Activated effector memory CD4-positive, alpha-beta T cell treated with anti-CD3 and anti-CD28 coated beads, Interleukin-2, amount 50 U/mL, for 16 hours (primary cell): ENCODE measurements at places on chromosomes 16 and 17.
A peak's percentile ranks its signal among the peaks of the same experiment; 100 is the strongest.

GRCh38 chr16:73172241-73172972, 124.5 kb upstream of the ZFHX3 start:
- no peak for DNase-seq

DNA sequence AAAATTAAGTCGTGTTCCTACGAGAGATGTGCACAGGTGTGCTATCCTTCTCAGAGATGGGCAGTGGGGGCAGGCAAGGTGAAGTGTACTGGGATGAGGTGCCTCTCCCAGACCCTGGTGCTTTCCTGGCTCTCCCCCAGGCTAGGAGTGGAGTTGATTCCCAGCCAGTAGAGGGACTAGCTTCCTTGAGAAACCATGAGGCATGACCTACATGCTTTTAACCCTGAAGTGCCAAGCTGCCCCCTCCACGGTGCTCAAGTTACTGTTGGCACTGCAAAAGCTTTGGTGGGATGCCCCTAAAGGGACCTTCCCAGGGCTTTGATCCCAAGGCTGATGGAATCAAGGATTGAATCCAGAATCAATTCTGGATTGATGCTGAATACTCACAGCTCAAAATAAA, 47.0 kb upstream of the SREBF1 start:
- no peak for DNase-seq

- DNase-seq: no peak
These were observed 1387.9 kb downstream of the CDH8 start for GRCh38 chr16:60648290-60648689.

DNA sequence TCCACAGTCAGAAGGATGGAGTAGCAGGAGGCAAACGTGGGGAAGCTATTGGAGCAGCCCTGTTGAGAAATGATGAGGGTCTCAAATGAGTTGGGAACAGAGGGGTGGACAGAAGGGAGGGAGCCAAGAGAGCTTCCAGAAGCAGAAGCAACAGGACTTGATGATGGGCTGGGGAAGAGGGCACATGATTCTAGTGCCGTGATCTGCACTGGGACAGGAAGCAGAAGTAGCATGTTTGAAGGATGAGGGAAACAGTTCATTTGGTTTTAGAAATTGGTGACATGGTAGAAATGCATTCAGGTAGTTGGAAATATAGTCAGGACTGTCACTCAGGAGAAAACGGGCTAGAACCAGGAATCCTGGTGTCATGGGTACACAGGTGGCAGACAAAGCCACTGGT, 19.4 kb downstream of the EMP2 start:
- DNase-seq: no peak

GRCh38 chr17:72754513-72754912, 338.0 kb downstream of the SLC39A11 start:
- no peak for DNase-seq

GRCh38 chr17:193841-194806, 12.7 kb upstream of the DOC2B start:
- DNase-seq: no peak

DNA sequence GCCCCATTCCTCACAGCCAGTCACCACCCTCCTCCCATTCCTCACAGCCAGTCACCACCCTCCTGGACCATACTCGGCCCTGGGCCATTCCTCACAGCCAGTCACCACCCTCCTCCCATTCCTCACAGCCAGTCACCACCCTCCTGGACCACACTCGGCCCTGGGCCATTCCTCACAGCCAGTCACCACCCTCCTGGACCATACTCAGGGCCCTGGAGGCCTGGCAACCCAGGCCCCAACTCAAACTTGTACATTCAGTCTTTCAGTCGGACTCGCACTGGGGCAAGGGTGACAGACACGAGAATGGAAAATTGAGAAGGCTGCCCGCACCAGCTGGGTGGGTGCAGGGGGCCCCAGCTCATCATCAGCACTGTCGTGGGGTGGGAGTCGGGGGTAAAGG, 30.4 kb upstream of the FOXK2 start:
- no peak for DNase-seq

DNA sequence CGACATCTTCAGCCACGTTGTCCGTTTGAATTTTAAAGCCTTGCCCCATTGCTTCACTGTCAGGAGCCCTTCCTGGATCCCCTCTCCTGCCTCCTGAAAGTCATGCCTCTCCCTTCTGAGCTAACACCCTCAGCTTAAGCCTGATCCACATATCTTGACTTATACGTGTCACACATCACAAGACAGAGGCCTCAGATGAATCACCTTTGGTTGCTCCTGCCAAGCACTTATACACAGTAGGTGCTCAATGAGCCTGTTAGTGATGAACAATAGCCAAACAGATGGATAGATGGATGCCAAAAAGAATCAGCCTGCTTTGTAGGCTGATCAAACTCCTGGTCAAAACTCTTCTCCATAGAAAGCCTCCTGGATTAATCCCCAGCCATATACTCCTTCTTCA, 31.8 kb downstream of the PITPNM3 start:
- DNase-seq: no peak

DNA sequence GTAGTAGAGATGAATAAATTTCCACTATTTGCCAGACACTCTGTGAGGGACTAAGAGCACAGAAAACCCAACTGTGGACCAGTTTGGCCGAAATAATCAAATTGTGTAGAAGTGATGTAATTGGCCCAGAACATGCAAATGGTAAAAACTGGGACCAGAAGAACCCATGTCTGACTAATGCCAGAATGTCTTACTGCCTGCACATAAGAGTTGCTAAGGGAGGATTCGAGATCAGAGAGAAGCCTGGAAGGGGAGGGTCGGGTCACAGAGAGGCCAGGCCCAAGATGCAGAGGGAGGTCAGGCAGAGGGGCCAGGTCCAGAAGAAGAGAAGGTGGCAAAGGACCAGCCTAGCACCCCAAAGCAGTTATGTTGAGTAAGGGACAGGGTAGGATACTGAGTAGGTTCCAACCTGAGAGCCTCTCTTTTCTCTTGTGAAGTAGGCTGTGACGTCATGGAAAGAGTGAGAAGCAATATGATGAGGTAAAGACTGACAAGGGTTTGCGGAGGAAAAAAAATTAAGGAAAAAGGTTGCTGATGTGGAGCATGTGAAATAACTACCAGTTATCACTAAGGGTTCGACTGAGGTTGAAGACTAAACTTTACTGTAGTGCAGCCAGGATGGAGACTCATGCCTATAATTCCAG, 53.2 kb downstream of the SKAP1 start:
- no peak for DNase-seq

- no peak for DNase-seq
These were observed 5.0 kb upstream of the NFE2L1 start for GRCh38 chr17:48043176-48043575.

DNA sequence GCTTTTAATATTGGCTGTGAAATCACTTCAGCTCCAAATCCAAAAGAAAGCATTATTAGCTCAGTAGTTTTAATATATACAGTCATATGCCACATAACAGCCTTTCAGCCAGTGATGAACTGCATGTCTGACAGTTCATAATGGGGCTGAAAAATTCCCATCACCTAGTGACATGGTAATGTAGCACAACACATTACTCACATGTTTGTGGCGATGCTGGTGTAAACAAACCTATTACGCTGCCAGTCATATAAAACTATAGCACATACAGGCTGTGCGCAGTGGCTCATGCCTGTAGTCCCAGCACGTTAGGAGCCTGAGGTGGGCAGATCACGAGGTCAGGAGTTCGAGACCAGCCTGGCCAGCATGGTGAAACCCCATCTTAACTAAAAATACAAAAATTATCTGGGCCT, 92.2 kb downstream of the TUBD1 start:
- DNase-seq: no peak

DNA sequence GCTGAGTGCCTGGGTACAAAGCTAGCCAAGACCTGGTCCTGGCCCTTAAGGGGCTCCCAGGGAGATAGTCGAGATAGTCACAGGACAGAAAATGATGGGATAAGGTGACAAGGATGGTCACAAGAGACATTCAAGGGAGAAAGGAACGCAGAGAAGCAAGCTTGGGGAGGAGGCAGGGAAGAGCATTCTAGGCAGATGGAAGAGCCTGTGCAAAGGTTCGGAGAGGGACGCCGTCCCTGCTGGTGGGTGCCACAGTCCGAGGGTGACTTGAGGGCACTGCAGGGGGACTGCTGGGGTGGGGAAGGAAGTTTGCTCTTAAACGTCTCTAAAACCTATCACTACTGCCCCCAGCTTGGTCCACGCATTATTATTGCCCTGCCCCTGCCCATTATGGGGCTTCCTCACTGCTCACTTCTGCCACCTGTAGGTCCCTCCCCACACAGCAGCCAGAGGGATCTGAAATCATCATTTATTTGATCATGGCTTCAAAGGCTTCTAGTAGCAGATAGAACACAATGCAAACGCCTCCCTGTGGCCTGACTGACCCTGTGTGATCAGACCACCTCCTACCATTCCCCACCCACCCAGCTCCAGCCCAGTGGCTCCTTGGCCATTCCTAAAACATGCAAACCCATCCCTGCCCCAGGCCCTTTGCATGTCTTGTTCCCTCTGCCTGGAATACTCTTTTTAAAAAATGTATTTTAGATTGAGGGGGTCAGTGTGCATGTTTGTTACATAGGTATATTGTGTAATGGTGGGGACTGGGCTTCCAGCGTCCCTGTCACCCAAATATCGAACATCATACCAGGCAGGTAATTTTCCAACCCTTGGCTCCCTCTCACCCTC, 60.3 kb downstream of the RMI2 start:
- peak; percentile 80 for DNase-seq

DNA sequence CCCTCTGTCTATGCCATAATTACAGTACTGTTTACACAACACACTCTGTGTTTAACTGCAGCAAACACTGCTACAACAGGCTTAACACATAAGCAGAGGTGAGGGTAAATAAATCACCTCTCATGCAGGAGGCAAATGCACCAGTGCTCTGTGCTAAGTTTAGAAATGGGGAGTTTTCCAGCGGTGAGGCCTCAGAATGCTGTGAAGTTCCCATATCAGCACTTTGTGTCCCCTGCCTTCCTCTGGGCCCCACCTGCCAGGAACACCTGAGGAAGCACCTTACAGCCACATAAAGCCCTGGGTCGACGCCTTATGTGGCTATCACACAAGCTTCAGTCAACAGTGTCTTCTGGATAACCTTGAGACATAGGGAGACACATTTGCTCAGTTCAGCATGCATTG, 304.5 kb downstream of the HAPSTR1 start:
- no peak for DNase-seq

GRCh38 chr16:62853887-62854286, 817.6 kb upstream of the CDH8 start:
- DNase-seq: no peak

- no peak for DNase-seq
These were observed 14.1 kb upstream of the SLC16A5 start for GRCh38 chr17:75073618-75074047.

GRCh38 chr17:68670967-68671693, 70.0 kb upstream of the FAM20A start:
- DNase-seq: no peak

GRCh38 chr17:43791589-43791988, 11.4 kb downstream of the CFAP97D1 start:
- DNase-seq: no peak

- no peak for DNase-seq
These were observed 312.1 kb downstream of the SOX9 start for GRCh38 chr17:72432881-72433280.

DNA sequence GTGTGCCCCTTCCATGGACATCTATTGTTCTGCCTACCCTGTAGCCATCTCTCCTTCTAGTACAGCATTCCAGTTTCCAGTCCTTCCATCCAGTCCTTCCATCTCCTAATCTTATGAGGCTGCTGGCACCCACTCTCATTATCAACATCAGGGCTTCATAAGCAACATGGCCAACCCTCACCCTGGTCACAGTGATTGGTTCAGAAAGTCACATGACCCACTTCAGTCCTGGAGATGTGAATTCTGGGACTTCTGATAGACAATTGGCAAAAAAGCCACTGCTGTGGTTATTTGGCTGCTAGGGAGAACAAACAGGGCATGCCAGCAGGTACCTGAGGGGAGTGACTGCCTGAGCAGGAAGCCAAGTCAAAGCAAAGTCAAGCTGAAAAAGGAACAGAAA, 164.7 kb upstream of the C16orf82 start:
- DNase-seq: no peak

DNA sequence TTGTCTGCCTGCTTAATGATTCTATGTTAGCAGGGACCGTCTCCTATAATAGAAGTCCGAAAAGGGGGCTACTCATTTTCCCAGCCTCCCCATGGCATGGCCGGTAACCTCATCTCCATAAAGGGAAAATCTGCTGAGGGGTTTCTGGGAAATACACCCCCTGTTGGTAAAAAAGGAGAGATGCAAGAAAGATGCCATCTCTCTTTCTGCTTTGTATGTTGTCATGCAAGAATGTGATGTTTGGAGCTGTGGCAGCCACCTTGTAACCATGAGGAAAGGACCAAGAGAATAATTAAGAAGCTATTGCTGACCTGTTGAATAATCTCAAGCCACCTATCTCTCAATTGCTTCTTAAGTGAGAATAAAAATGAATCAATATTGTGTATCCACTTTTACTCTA, 94.8 kb upstream of the XYLT1 start:
- no peak for DNase-seq

DNA sequence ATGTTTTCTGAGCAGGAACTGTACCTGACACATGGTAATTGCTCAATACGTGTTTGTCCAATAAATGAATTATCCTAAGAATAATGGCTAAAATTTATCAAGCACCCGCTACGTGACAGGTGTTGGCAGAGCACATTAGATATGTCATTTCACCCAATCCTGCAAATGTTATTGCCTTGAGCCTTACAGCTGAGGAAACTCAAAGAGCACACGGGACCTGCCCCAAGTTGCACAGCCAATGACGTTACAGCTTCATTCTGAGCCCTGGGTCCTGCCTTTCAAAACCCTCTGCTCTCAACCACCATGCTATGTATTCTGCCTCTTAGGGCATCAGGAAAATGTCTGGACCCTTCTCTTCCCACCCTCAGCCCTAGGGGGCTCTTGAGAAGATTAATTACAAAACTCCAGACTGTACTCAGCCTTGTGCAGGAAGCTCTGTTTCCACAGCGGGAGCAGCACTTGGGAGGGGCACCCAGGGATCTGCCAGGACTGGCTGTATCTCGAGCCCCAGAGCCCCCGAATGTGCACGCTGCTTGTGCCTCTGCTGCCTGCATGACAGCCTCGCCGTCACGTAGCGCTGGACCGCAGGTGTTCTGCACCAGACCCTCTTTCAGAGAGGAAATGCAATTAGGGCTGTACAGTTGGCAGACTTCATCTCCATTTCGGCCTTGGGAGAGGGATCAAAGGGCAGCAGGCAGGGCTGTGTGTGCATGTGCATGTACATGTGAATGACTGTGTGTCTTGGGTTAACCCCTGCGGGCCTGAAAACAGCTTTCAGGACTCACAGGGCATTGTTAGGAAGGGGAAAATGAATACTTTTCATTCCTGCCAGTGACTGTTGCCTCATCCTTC, 71.6 kb downstream of the GPR139 start:
- DNase-seq: no peak

- DNase-seq: no peak
These were observed 15.5 kb downstream of the ADGRG1 start for GRCh38 chr16:57643910-57644309.

GRCh38 chr17:1473841-1474240, 17.8 kb upstream of the CRK start:
- no peak for DNase-seq
